ENCODE measurements at places on chromosomes 13 and 19.
A peak's percentile ranks its signal among the peaks of the same experiment; 100 is the strongest.

DNA sequence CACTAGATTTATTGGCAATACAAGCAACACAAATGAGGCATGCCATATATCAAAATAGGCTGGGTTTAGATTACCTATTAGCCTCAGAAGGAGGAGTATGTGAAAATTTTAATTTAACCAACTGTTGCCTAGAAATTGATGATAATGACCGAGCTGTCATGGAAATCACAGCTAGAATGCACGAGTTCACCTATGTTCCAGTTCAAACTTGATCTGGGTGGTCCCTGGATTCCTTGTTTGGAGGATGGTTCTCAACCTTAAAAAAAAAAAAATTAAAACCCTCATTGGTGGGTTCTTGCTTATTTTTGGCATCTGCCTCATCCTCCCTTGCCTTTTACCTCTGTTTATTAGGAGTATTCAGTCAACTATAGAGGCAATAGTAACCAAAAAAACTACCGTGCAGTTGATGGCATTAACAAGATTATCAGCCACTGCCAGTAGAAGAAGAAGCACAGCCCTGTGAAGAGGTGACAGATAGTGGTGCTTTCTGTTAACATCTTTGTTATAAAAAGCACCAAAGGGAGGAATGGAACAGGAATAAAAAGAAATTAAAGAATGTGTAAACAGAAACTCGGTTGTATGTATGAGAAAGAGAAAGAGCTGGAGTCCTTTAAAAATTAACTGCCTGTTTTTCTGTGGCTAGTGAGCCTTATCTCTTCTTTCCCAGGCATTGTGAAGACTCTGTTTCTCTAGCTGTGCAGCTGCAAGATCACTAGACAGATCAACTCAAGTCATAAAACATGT is 106.4 kb downstream of the ZNF429 start:
- no peak for DNase-seq
- H3K27ac ChIP-seq, result no peak overlapping the region
- peaks cover 3% of the 10 kb centered on the region for H3K4me1 ChIP-seq
- no peaks in the 10 kb centered on the region for H3K36me3 ChIP-seq
- no peak overlapping the region for H3K4me3 ChIP-seq

DNA sequence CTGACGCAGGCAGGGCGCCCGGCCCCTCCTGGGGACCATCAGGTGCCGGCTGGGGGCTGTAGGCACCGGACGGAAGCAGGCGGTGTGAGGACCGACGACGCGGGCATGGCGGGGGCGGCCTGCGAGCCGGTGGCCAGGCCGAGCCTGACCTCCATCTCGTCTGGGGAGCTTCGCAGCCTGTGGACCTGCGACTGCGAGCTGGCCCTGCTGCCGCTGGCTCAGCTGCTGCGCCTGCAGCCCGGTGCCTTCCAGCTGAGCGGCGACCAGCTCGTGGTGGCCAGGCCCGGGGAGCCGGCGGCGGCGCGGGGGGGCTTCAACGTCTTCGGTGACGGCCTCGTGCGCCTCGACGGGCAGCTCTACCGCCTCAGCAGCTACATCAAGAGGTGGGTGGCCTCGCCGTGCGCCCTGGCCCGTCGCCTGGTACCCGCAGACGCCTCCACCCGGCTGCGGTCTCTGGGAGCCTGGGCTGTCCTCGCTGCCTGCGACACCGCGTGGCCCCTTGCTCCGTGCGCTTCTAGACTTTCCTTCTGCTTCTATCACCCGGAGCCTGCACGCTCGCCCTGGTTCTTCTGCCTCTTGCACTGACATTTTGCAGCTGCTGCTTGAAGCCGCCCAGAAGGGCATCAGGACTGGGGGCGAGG is 460 bp downstream of the MEDAG start:
- no peak for DNase-seq
- no peaks in the 10 kb centered on the region for H3K4me1 ChIP-seq
- no peaks in the 10 kb centered on the region for H3K36me3 ChIP-seq
- peak overlapping the region; percentile 38 for H3K4me3 ChIP-seq
- H3K27ac ChIP-seq, result peak overlapping the region; percentile 31

- no peaks in the 10 kb centered on the region for H3K27me3 ChIP-seq
- H3K4me3 ChIP-seq, result no peak overlapping the region
- no peaks in the 10 kb centered on the region for H3K36me3 ChIP-seq
- H3K27ac ChIP-seq, result no peak overlapping the region
- no peaks in the 10 kb centered on the region for H3K4me1 ChIP-seq
- DNase-seq, result no peak
Observed at GRCh38 chr13:52975161-52975560, 53.5 kb upstream of the OLFM4 start.

DNA sequence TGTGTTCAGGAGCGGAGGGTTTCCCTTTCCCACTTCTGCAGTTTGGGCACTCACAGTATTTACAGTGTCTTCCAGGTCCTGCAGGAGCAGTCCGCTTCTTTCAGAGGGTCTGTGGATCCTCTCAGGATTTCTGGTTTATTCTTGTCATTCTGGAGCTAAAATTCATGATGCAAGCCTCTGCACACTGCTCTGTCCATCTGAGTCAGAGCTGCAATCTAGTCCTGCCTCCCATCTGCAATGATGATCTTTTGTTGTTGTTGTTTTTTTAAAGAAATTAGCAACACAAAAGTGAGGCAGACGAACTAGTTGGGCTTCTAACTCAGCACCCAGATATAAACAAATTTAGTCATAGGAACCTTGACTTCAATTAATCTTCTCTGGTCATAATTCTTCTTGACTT is 86.5 kb downstream of the DLEU7 start:
- no peak overlapping the region for H3K4me3 ChIP-seq
- H3K36me3 ChIP-seq, result no peaks in the 10 kb centered on the region
- no peak overlapping the region for H3K27ac ChIP-seq
- H3K4me1 ChIP-seq, result no peaks in the 10 kb centered on the region
- no peak for DNase-seq
- no peaks in the 10 kb centered on the region for H3K27me3 ChIP-seq

- no peaks in the 10 kb centered on the region for H3K36me3 ChIP-seq
Observed at GRCh38 chr13:29743201-29743786, 107.1 kb downstream of the UBL3 start.

DNA sequence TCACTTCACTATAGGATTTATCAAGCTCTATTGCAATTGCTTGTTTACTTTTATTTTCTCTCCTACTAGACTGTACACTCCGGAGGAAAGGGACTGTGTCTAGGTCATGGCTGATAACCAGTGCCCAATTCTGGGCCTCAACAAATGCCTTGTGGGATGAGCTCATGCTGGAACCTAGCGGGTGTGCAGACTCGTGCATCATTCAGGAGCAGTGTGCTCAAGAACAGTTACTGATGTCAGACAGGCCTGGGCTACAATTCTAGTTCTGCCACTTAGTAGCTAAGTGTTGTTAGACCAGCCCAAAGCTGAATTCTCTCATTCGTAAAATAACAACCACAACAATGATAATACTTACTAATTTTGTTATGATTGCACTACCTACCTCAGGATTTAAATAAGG is 95.4 kb downstream of the CYSLTR2 start:
- no peaks in the 10 kb centered on the region for H3K36me3 ChIP-seq
- H3K4me1 ChIP-seq, result peaks cover 27% of the 10 kb centered on the region
- H3K4me3 ChIP-seq, result no peak overlapping the region
- DNase-seq, result no peak
- H3K27me3 ChIP-seq, result no peaks in the 10 kb centered on the region

GRCh38 chr19:17420475-17420924 is 653 bp downstream of the MVB12A start:
- H3K27me3 ChIP-seq, result no peaks in the 10 kb centered on the region
- H3K36me3 ChIP-seq, result no peaks in the 10 kb centered on the region
- H3K27ac ChIP-seq, result peak overlapping the region; percentile 90
- peaks cover 9% of the 10 kb centered on the region for H3K4me1 ChIP-seq
- peak; percentile 68 for DNase-seq

GRCh38 chr19:35715355-35715809 is 2.4 kb upstream of the KMT2B start:
- H3K36me3 ChIP-seq, result no peaks in the 10 kb centered on the region
- H3K27ac ChIP-seq, result no peak overlapping the region
- H3K4me3 ChIP-seq, result no peak overlapping the region
- no peak for DNase-seq

- H3K4me3 ChIP-seq, result peak overlapping the region; percentile 35
- peak overlapping the region; percentile 87 for H3K27ac ChIP-seq
- DNase-seq, result peak; percentile 80
Observed at GRCh38 chr19:43464134-43464775, 1.2 kb downstream of the LYPD3 start.

GRCh38 chr13:19597523-19597922 is 35.9 kb upstream of the MPHOSPH8 start:
- H3K27me3 ChIP-seq, result peaks cover 13% of the 10 kb centered on the region
- DNase-seq, result no peak
- no peak overlapping the region for H3K27ac ChIP-seq
- H3K4me1 ChIP-seq, result peaks cover 11% of the 10 kb centered on the region
- no peak overlapping the region for H3K4me3 ChIP-seq

GRCh38 chr13:50320271-50320862 is 305.1 kb downstream of the KCNRG start:
- no peak for DNase-seq
- H3K4me1 ChIP-seq, result no peaks in the 10 kb centered on the region
- no peaks in the 10 kb centered on the region for H3K36me3 ChIP-seq
- H3K4me3 ChIP-seq, result no peak overlapping the region

- DNase-seq, result no peak
- H3K4me3 ChIP-seq, result no peak overlapping the region
- no peaks in the 10 kb centered on the region for H3K36me3 ChIP-seq
- H3K4me1 ChIP-seq, result no peaks in the 10 kb centered on the region
- H3K27ac ChIP-seq, result no peak overlapping the region
Observed at GRCh38 chr13:107834717-107835116, 380.6 kb downstream of the LIG4 start.

- H3K27ac ChIP-seq, result peak overlapping the region; percentile 52
- H3K36me3 ChIP-seq, result no peaks in the 10 kb centered on the region
- peak; percentile 36 for DNase-seq
- H3K27me3 ChIP-seq, result no peaks in the 10 kb centered on the region
- no peak overlapping the region for H3K4me3 ChIP-seq
Observed at GRCh38 chr19:47389150-47389556, 30.2 kb downstream of the MEIS3 start.

GRCh38 chr19:33758541-33759013 is 38.1 kb upstream of the KCTD15 start:
- no peaks in the 10 kb centered on the region for H3K4me1 ChIP-seq
- DNase-seq, result no peak
- no peaks in the 10 kb centered on the region for H3K27me3 ChIP-seq
- no peak overlapping the region for H3K27ac ChIP-seq
- no peak overlapping the region for H3K4me3 ChIP-seq

- no peaks in the 10 kb centered on the region for H3K36me3 ChIP-seq
- no peak overlapping the region for H3K27ac ChIP-seq
- no peak for DNase-seq
- H3K27me3 ChIP-seq, result no peaks in the 10 kb centered on the region
Observed at GRCh38 chr19:42443944-42444398, 1.2 kb upstream of the CXCL17 start.

GRCh38 chr19:31419871-31420445 is 70.7 kb upstream of the TSHZ3 start:
- DNase-seq, result no peak
- H3K27me3 ChIP-seq, result no peaks in the 10 kb centered on the region
- no peak overlapping the region for H3K27ac ChIP-seq
- H3K4me1 ChIP-seq, result no peaks in the 10 kb centered on the region

DNA sequence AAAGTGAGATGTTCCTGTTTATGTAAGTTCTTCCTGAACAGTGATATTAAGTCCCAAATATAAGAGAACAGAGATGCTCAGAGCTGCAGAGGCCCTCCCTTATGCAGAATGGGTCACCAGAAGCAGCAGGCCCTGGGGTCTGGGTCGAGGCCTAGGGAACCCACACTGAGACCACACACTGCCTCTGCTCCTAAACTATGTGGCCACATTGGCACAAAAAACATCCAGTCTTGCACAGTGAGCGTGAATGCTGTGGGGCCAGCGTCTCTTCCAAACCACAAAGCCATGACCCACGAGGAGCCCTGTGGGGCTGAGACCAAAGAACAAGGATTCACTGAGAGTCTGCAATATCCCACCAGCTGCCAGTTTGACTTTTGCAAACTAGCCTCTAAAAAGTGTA is 23.6 kb downstream of the PROZ start:
- no peak overlapping the region for H3K27ac ChIP-seq
- peaks cover 6% of the 10 kb centered on the region for H3K4me1 ChIP-seq
- no peaks in the 10 kb centered on the region for H3K36me3 ChIP-seq
- no peak for DNase-seq
- no peak overlapping the region for H3K4me3 ChIP-seq

DNA sequence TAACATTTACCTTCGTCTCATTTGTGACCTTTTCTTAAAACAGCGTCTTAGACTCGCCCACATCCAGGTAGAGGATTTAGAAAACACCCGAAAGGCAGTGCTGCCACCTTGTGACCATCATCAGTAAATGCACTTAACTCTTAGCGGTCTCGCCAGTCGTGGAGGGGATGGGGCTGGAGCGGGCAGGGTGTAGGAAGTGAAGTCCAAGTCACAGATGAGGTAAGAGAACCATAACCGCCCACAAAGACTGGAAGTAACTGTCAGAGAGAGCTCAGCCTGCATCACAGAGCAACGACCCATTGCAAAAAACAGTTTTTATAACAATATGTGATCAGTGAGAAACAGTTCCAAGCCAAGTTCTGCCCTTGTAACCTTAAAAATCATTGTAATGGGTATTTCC is 10.7 kb upstream of the CEACAM3 start:
- no peak overlapping the region for H3K4me3 ChIP-seq
- H3K27ac ChIP-seq, result no peak overlapping the region
- peak; percentile 30 for DNase-seq
- peaks cover 32% of the 10 kb centered on the region for H3K27me3 ChIP-seq
- H3K36me3 ChIP-seq, result no peaks in the 10 kb centered on the region
- no peaks in the 10 kb centered on the region for H3K4me1 ChIP-seq

DNA sequence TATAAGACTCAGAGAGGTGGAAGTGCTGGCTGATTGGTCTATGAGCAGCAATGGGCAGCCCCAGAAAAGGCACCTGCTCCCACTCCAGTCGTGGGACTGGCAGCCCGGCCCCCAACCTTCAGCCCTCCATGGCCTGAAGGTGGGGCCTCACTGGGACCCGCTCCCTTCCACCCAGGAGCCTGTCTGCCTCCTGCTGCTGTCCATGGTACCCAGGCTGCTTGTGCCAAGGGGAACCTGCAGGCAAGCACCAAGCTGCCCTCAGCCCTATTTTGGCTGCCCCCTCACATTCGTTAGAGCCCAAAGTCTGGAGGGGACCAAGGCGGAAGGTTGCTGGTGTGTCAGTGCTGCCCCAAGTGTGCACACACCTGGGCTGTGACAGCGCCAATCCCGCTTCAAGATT is 2304.9 kb downstream of the PCDH9 start:
- no peak overlapping the region for H3K27ac ChIP-seq
- no peak for DNase-seq
- H3K4me1 ChIP-seq, result no peaks in the 10 kb centered on the region
- no peak overlapping the region for H3K4me3 ChIP-seq

DNA sequence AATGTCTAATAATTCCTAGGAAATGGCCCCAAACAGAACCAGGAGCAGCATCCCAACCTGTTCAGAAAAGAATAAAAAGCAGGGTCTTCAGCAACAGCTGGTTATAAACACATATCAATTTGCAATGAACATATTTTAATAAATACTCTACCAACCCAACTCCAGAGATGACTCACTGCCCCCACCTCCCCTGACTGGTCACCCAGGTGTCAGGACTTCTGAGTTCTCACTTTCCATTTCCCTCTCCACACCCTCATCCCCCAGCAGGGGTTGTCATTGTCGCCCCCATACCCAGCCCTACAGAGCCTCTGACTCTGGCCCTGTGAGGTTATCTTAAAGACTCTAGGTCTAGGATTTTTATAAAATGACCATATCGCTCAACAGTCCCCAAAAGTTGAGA is 6.9 kb downstream of the SERPINE3 start:
- DNase-seq, result no peak
- no peak overlapping the region for H3K27ac ChIP-seq
- H3K4me1 ChIP-seq, result peaks cover 11% of the 10 kb centered on the region
- no peak overlapping the region for H3K4me3 ChIP-seq
- H3K36me3 ChIP-seq, result no peaks in the 10 kb centered on the region
